ENCODE measurements at places on chromosomes 7 and 10. TPM values are rescaled to one million over a fixed set of nuclear protein-coding genes. Genes with fewer than 3 reads are reported as not detected.

GRCh38 chr7:115229401-115230105, 307.7 kb downstream of the MDFIC start:
- no peak for DNase-seq

DNA sequence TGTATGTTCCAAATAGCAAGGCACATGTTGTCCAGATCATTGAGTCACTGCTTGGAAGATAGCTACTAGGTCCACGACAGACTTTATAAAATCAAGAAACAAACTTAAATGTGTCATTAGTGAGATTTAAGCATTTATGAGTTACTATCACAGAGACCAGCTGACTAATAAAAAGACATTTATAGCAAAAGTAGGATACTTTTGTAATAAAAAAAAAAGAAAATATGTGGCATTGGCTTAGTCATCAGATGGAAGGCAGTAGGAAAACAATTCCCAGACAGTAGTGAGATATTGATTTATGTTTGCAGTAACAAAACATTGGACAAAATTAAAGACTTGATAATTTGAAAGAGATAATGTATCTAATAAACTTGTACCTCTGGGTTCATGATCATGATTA, 881.0 kb upstream of the LRRN3 start:
- DNase-seq = no peak

GRCh38 chr7:157440346-157441022, 103.7 kb downstream of the DNAJB6 start:
- peak; percentile 9 for DNase-seq

- no peak for DNase-seq
Measured at GRCh38 chr7:154613811-154614210, 389.1 kb downstream of the PAXIP1 start.

GRCh38 chr7:70303780-70304179, 705.5 kb downstream of the AUTS2 start:
- no peak for DNase-seq

DNA sequence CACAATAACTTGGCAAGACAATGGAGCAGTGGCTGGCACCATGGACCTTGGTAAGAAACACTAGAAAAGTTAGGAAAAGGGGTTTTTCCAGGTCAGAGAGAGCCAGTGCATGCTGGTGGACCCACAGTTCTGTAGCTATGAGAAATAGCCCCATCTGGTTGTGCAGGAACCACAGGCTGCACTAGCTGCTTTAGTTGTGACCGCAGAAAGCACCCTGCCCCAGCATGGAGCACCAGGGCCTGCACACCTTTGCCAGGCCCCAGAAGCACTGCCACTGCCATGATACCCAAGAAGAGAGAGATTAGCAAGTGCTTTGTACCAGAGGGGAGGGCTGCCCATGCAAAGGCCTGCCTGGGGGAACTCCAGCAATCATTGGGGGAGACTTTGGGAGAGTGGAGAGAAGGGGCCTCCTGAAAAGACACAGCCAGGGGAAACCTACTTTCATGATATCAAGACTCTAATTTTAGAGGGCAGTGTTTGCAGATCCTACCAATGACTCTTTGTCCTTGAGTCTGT, 256.1 kb upstream of the C7orf33 start:
- no peak for DNase-seq

DNA sequence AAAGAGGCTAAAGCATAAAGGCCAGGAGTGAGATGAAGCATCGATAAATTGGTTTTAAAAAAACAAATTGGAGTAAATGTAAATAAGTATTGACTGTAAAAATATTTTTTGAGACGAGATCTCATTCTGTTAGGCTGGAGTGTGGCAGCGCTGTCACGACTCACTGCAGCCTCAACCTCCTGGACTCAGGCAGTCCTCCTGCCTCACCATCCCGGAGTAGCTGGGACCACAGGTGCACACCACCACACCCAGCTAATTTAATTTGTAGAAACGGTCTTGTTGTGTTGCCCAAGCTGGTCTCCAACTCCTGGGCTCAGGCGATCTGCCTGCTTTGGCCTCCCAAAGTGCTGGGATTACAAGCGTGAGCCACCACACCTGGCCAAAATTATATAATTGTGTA, 17.8 kb downstream of the HNRNPA2B1 start:
- no peak for DNase-seq

- DNase-seq = no peak
Measured at GRCh38 chr7:46107610-46108217, 186.6 kb upstream of the IGFBP3 start.

GRCh38 chr7:153401795-153402720, 642.5 kb downstream of the ACTR3B start:
- DNase-seq = no peak

GRCh38 chr7:97149843-97150242, 32.3 kb downstream of the SDHAF3 start:
- no peak for DNase-seq

GRCh38 chr7:54538122-54538521, 4.1 kb upstream of the VSTM2A start:
- no peak for DNase-seq

DNA sequence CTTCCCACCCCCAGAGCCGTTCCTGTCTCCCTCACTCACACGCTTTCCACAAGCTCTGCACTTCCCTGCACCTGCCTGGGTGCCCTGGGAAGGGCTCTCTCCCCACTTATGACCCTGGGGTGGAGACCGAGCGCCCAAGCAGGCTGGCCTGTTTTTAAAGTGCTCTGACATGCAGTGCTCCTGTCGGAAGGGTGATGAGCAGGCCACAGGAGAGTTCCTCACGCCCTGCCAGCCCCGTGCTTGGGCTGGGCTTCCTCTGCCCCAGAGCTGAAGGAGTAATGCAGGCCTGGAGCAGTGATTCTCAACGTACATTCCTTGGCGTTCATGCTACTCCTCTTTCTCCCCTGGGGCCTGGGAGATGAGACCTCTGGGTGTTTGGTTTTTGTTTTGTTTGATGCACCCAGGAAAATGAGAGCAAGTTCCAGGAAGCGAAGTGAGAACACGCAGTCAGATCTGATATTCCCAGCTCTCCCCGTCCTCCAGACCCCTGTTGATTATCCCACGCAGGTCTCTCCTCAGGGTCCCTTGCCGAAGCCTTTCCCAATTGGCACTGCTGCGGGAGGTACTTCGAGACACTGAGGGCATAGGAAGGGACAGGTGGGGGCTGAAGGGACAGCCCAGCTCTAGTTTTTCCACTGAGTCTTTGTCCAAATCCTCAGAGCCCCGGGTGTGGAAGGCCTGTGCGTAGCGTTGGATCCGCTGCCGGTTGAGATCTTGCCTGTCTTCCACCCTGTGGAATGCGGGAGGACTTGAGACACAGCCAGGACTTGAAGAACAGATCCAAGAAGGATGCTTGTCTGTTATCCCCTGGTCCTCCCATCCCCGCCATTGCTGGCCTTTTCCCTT, 14.1 kb downstream of the TRPV6 start:
- no peak for DNase-seq

- no peak for DNase-seq
Measured at GRCh38 chr10:17523917-17524316, 69.5 kb upstream of the ST8SIA6 start.

DNA sequence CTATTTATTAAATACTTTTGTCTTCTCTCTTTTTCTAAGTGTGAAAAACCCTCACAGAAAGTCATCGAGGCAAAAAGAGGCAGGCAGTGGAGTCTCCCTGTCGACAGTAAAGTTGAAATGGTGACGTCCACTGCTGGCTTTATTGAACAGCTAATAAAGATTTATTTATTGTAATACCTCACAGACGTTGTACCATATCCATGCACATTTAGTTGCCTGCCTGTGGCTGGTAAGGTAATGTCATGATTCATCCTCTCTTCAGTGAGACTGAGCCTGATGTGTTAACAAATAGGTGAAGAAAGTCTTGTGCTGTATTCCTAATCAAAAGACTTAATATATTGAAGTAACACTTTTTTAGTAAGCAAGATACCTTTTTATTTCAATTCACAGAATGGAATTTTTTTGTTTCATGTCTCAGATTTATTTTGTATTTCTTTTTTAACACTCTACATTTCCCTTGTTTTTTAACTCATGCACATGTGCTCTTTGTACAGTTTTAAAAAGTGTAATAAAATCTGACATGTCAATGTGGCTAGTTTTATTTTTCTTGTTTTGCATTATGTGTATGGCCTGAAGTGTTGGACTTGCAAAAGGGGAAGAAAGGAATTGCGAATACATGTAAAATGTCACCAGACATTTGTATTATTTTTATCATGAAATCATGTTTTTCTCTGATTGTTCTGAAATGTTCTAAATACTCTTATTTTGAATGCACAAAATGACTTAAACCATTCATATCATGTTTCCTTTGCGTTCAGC, 43.4 kb downstream of the TARP start:
- no peak for DNase-seq

DNA sequence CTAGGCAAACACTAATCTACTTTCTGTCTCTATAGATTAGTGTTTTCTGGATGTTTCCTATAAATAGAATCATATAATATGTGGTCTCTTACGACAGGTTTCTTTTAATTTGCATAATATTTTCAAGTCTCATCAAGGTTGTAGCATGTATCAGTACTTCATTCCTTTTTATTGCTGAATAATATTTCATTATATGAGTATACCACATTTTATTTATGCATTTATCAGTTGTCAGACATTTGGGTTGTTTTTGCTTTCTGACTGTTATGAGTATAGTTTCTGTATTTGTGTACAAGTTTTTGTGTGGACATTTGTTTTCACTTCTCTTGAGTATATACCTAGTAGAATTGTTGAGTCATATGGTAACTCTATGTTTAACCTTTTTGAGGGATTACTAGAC, 48.2 kb downstream of the SHOC2 start:
- DNase-seq = no peak

GRCh38 chr10:103277713-103278536, 987 bp downstream of the INA start:
- DNase-seq = no peak

DNA sequence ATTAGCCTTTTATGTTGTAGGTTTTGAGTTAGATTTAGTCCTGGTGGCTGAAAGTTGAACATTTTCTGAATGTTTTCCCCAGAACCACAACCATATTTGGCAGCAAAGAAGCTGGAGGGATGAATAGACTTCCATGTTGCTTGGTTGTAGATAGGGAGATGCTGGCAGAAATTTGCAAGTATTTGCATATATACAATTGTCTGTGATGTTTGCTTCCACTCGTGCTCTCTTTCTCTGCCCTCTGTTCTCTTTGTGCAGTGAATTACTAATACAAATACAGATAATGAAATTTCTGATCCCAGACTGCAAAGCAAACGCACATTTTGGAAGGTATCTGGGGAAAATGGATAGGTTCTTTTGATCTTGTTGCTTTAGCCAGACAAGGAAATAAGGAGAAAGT, 96.1 kb downstream of the SNX10 start:
- no peak for DNase-seq

DNA sequence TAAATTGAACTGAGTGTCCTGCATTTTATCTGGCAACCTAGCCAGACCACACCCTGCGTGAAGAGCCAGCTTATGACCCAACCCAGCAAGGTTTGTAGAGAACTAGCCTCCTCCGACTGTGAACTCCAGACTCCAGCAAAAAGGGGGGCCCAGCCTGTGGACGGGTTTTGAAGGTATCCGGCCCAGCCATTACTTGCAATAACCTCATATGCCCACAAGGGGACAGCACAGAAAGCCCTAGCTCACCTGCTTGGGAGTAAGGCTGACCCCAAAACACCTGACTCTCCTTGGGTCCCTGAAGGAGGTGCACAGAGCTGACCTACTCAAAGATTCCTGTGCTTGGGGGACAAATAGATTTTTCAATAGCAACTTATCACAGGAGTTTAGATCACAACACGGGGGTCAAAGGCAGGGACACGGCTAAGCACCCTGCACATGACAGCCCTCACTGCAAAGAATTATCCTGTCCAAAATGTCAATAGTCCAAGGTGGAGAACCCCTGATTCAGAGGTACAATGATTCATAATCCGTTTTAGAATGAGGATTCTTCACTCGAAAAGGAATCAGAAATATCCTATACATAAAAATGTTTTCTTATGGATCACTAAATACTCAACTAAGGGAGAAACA, 4.6 kb downstream of the TRPV6 start:
- no peak for DNase-seq

- DNase-seq = peak; percentile 61
Measured at GRCh38 chr10:133307776-133308420, 774 bp downstream of the TUBGCP2 start.

- no peak for DNase-seq
Measured at GRCh38 chr10:21995557-21995956, 8.0 kb downstream of the DNAJC1 start.

GRCh38 chr10:91410638-91411371, 661 bp downstream of the HECTD2 start:
- DNase-seq = no peak

GRCh38 chr7:131600085-131600881, 43.9 kb upstream of the PODXL start:
- DNase-seq = no peak

DNA sequence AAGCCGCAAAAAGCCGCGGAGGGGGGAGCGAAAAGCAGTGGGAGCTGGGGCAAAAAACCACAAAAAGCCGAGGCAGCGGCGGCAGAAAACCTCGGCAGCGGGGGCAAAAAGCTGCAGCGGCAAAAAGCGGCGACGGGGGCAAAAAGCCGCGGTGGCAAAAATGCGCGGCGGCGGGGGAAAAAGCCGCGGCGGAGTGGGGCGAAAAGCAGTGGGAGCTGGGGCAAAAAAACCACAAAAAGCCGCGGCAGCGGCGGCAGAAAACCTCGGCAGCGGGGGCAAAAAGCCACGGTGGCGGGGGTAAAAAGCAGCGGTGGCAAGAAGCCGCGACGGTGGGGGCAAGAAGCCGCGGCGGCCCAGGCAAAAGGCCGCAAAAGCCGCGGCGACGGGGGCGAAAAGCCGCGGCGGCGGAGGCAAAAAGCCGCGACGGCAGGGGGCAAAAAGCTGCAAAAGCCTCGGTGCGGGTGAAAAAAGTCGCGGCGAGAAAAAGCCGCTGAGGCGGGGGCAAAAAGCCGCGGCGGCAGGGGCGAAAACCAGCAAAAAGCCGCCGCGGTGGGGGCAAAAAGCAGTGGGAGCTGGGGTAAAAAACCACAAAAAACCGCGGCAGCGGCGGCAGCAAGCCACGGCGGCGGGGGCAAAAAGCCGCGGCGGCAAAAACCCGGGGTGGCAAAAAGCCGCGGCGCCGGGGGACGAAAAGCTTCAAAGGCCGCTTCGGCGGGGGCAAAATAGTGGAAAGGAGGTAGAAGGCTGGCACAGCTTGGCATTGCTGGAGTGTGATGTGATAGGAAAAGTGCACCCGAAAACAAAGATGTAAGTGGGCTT, 135.9 kb downstream of the ZNF92 start:
- DNase-seq = peak; percentile 19

GRCh38 chr7:27992755-27993493, 187.7 kb downstream of the JAZF1 start:
- DNase-seq = no peak

The SLC16A12 gene
- 0.77 TPM for total RNA-seq

The MYH16 gene
- not detected for total RNA-seq

The PARD3 gene
- total RNA-seq = 66.9 TPM

The STEAP1B gene
- 0.25 TPM for total RNA-seq

The LIPK gene
- not detected for total RNA-seq

The SGCE gene
- total RNA-seq = 108 TPM

The CFAP69 gene
- total RNA-seq = 10.6 TPM

The CALHM3 gene
- total RNA-seq = not detected

The CHCHD3 gene
- 34.3 TPM for total RNA-seq

The RARRES2 gene
- total RNA-seq = 518 TPM

The MLXIPL gene
- total RNA-seq = 0.71 TPM
